Fibroblast of skin of abdomen (primary cell): ENCODE measurements at places on chromosomes 1 and 21.

GRCh38 chr1:161127649-161128048, 4.8 kb downstream of the DEDD start:
- DNase-seq = no peak

DNA sequence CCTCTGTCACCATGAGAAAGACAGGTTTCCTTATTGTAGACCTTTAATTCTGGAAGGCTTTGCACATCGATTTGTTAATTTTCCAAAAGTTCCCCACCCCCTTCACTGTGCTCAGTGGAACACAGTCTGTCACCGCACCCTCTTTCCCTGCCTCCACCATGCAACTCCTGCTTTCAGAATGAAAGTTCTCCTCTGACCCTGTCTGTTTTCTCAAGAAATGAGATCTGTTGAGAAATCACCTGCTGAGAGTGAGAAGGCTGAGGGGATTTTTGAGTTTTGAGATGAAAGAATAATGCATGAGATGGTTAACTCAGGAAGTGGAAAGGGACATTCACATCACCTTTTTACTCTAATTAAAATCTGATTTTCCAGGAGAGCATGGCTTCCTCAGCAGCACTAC, 99.6 kb downstream of the CYYR1 start:
- DNase-seq = no peak

DNA sequence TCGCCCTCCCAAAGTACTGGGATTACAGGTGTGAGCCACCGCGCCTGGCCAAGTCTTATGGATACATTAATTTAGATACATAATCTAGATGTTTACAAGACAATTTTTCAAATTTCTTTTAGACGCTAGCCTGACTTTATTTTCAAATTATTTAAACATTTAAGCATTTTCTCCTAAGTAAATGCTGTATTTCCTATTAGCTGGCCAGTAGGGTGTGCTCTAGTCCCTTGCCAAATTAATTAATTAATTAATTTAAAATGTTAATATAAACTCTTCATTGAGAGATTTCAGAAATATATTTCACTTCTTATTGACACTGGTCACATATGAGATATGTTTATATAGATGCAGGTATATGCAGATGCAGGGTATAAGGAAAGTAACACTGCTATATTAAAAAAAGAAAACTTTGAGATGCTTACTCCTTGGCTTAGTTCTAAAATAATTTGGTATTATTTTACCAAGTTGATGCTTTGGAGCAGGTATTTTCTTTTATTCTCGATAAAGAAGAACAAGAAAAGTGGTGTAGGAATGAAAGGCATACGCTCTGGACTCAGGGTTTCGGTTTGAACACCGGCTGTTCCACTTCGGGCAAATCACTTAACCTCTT, 5.2 kb upstream of the ERRFI1 start:
- DNase-seq = peak; percentile 52

GRCh38 chr1:56626546-56626945, 18.6 kb upstream of the PRKAA2 start:
- DNase-seq = peak; percentile 57

DNA sequence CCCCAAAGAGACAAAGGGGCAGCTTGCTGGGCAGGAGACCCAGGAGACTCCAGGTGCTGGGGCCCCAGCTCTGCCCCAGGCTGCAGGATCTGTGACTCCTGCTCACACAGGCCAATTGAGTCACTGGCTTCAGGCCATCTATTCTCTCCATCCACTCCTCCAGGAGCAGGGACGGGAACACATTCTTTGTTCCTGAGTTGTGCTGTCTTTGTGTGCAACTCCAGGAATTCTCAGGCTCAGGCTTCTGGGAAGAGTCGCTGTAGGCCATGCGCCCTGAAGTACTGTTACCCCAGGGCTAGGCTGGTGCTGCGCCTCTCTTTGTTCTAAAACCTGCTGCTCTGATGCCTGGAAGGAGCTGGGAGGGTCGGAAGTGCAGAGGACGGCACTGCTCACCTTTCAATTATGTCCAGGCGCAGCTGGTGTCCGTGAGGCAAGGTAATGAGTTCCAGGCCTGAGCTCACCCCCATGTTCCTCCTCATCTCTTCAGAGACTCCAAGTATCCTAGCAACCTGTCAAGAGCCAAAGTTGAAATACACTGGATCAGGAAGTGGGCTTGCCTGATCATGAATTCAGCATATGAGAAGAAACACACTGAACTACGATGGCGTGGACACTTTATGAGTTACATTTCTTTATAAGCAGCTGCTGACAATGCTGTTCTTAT, 105.9 kb downstream of the BCAR3 start:
- DNase-seq = peak; percentile 43

GRCh38 chr1:82995951-82996350, 1003.0 kb downstream of the TTLL7 start:
- DNase-seq = peak; percentile 52

- DNase-seq = no peak
Measured at GRCh38 chr1:19193004-19193403, 17.1 kb downstream of the UBR4 start.

GRCh38 chr1:61428146-61428545, 296.8 kb downstream of the TM2D1 start:
- DNase-seq = peak; percentile 49

DNA sequence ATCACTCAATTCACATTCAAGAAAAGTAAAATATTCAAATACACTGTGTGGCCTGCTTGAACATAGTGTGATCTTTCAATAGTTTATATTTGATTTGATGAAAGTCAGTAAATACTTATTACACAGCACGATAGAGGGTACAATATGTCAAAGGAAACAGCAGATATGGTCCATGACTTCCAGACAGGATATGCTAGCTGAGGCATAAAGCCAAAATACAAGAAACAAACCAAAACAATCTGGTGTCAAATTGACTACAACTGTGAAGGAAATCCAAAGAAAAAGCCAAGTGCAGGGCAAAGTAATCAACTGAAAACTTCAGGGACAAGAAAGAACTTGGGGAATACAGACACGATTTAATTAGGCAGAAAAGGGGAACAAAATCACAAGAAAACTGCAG, 19.3 kb downstream of the RRAGC start:
- no peak for DNase-seq

GRCh38 chr21:16775076-16775475, 737.8 kb upstream of the CXADR start:
- DNase-seq = no peak

- DNase-seq = peak; percentile 71
Measured at GRCh38 chr1:171254859-171255258, 6.6 kb downstream of the FMO1 start.

GRCh38 chr1:157831968-157832626, 9.5 kb downstream of the CD5L start:
- no peak for DNase-seq

DNA sequence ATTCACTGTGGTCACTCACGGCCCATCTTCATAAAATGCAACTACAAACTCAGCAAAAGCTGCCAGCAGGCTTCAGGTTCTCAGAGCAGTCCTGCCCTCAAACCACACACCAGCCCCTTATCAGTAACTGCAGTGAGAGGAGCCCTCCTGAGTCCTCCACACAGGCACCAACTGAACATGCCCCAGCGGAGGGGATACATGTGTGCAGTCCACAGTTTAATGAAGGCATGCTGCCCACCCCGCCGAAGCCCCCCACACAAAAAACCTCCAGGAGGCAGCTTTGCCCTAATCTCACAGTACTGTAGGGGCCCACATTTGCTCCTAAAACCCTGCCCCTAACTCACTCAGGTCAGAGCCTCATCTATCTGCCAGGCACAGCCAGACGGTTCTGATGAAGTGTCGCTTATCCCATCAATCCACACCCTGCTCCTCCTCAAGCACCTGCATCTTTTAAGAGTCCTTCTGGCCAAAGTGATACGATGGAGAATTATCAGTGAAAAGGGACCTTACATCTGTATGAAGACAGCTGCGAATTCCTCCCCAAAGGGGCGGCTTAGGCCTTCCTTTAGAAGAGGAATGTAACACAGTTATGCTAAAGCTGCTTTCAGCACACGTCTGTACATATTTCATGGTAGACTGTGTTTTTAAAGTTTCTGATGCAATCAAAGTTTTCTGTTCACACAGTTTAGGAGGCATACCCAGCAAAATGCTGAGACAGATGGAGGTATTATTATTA, 3.5 kb downstream of the ABCB10 start:
- peak; percentile 66 for DNase-seq

GRCh38 chr1:162605225-162605927, 26.9 kb upstream of the DDR2 start:
- peak; percentile 93 for DNase-seq

DNA sequence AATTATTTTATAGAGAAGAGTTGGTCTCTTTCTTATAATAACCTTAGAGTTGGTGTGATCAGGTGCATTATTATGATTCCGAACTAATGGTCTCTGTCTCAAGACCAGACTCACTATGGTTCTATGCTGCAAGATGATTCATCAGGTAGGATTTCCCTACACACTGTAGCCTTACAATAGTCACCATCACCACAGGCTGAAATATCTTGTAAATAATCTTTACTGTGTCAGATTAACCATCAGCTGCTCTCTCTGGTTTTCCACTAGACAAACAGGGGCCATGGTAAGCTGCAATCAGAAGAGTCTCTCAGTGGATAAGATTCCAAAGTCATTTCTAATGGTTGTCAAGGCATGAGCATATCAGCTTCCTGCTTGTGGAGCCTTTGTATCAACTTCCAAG, 4.4 kb upstream of the GBP4 start:
- DNase-seq = peak; percentile 59

DNA sequence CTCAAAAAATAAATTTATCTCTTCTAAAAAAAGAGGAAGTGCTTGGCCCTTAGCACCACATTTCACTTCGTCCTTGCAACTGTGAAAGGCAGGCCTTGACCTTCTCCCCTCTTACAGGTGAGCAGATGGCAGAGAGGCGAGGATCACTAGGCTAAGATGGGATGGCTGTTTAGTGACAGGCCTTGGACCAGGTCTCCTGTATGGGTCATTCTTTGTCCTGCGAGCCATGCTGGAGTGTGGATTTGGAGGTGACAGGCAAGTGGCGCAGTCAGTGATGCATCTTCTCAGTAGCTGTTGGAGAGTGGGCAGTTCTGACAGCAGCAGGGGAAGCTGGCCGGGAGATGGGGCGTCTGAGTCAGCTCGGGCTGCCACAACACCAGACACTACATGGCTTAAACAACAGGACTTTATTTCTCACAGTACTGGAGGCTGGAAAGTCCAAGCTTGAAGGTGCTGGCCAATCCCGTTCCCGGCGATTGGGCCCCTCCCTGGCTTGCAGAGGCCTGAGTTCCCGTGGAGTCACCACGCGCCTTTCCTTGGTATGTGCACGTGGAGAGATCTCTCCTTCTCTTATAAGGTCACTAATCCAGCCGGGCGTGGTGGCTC, 16.5 kb downstream of the SLC27A3 start:
- DNase-seq = peak; percentile 27

DNA sequence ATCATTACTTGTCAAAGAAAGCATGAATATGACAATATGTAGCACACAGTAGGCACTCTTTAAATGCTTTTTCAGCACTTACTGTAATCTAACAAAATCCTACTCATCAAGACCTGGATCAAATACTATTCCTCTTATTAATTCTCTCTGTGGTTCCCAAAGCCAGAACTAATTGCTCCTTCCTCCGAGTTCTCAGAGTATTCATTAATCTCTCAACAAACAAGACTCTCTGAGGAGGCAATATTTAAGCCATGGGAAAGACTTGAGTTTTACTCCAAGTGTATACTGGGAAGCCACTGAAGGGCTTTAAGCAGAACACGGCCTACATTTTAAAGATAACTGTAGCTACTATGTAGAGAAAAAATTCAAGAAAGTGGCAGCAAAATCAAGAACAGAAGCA, 79.7 kb downstream of the ENAH start:
- DNase-seq = no peak

DNA sequence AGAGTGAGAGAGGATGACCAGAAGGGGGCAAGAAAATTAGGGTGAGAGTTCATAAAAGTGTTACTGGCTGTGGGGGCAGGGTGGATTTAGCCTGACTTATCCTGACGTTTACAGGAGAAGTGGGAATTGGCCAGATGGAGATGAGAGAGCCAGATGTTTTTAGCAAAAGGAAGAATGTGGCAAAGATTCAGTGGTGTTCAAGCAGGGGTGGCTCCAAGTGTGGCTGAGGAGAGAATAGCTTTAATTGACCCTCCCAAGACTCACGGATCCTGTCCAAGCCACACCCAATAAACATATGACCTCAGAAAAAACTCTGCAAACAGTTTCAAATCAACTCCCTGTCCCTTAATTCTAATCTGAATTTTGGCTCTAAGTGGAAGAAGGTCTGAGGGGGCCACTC, 35.2 kb upstream of the EDEM3 start:
- no peak for DNase-seq

GRCh38 chr1:201742476-201742875, 86.5 kb upstream of the IPO9 start:
- DNase-seq = peak; percentile 42

DNA sequence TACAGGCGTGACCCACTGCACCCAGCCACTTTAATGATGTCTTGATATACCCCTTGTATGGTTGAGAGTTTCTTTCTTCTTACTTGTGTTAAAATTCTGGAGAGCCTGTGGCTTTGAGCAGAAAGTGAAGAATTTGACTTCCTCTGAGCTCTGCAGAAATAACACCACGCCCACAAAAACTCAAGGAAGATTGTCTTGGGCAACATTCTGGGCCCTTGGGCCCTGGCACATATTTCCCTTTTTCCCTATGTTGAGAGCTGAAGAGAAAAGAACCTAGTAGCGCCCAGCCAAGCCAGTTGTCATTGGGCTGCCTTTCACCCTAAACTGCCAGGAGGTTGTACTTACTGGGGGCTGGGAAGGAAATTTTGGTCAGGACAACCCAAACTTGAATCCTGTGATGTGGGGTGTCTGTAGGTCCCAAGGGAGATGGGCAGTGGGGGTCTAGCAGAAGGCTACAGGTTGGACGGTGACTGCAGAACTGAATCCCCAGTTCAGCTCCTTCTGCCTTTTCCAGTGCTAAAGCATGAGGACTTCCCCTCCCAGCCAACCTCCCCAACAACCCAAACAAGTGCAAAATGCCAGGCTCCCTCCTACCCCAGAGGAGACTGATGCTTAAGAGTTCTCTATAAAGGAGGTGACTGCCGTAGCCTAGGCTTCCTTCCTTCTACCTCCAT, 11.7 kb upstream of the SNAPIN start:
- DNase-seq = no peak

DNA sequence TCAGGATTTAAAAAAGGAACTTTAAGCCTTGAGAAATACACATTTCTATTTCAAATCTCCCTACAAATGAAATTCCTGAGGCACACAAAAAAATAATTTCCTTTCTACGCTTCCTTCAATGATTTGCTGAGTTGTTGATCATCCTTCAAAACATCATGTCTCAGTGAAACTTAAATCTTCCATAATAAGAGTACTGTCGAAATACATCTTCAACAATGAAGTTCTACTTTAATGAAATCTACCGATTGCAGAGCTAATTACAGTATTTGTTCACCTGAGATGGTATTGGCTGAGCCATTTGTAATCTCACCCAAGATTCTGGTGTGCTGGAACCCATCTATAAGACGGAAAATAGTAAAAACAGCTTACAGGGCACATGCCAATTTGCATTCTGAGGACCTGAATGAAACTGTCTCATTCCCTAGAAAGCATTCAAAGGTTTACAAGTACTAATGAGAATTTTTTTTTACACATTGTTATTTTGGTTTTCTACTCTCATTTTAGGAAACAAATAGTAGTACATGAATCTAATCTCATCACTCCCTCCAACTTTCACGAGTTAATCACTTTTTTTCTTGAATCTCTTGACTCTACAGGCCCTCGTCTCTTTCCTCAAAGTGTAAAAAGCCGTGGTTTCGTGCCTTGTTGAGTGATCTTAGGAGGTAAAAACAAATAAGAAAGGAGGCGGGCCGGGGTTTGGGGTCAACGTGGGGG, 1.1 kb downstream of the CHML start:
- no peak for DNase-seq
